ENCODE measurements at places on chromosomes 2 and 18.

DNA sequence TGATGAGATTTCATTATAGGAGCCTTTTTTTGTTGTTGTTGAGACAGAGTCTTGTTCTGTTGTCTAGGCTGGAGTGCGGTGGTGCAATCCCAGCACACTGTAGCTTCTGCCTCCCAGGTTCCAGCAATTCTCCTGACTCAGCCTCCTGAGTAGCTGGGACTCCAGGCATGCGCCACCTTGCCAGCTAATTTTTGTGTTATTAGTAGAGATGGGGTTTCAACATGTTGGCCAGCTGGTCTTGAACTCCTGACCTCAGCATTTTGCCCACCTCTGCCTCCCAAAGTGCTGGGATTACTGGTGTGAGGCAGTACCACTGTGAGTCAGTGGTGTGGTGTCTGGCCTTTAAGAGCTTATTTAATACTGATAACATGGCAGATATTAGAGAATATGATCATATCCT lies 60.1 kb downstream of the MOB4 start:
- DNase-seq, result no peak

DNA sequence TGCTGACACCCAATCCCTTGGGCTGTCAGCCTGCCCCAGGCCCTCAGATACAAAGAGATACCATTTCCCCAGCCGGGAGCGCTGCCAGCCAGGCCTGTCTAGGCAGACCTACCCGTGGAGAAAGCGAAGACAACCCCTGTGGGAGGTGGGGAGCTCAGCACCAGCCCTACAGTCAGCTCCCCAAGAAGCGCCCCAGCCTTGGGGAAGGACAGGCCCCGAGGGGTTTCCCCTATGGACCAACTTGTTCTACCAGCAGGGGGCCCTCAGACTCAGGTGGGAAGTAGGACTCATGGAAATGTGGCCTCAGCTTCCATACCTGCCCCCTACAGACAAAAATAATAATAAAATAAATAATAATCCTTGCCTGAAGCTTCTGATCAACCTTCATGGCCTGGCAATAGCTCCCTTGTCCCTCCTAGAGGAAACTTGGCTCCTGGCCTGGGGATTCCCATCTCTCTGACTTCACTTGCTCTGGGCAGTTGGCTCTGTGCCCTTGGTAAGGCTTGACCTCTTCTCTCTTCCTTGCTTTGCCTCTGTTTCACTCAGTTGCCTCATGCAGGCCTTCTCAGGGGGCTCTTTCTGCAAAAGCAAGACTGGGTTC lies 7.0 kb downstream of the SLC35F6 start:
- DNase-seq, result peak; percentile 72

- DNase-seq, result peak; percentile 76
Measured at GRCh38 chr2:235582729-235583128, 88.9 kb downstream of the AGAP1 start.

DNA sequence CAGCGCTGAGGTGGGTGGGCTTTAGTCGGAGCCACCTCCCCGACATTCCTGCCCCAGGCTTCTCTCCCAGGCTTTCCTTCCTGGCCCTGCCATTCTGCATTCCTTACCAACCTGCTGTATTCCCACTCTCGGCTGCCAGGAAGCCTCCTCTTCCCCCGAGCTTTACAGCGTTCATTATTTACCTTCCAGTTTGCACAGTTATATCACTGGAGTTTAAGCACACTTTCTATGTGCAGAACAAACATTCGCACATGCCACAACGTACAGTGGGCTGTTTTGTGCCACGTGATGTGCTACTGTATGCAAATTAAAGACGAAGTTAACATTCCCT lies 246.3 kb downstream of the SOX11 start:
- no peak for DNase-seq

- no peak for DNase-seq
Measured at GRCh38 chr18:49486134-49486533, 900 bp downstream of the C18orf32 start.

DNA sequence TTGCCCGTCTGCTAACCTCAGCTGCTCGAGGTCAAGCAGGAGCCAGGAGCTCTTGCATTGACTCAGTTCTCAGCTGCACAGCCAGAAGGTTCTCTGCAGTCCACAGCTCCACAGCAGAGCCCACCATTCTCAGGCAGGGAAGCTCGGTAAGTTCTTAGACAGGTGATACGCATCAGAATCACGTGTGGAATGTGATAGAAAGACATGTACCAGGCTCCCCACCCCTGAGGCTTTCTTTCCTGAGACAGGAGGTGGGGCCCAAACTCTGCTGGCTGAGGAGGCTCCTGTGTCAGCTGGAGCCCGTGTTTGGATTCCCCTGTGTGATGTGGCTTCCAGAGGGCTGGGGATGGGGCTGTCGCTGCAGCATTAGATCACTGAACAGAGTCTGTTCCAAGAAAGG lies 28.0 kb downstream of the DIPK1C start:
- DNase-seq, result no peak

DNA sequence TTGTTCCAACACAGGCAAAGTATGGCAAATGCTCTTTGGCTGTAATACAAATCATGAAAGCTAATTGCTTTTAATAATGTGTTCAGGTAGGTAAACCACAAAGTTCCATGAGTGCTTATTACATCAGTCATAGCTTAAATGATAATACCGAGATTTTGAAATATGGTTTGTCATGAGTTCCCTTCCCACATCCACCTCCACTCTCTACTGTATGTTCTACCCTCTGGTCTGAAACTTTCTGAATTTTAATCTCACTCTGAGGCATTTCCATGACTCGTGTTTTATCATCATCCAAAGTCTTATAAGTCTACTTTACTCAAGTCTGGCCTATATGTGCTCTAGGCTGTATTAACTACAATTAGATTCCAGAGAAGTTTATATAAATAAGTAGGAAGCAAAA lies 354.8 kb downstream of the AKAIN1 start:
- no peak for DNase-seq

GRCh38 chr2:200305797-200306195 lies 697 bp upstream of the SPATS2L start:
- no peak for DNase-seq

GRCh38 chr2:233227346-233227978 lies 24.0 kb upstream of the ATG16L1 start:
- DNase-seq, result no peak
